ENCODE measurements at places on chromosomes 6 and 20. TPM values are rescaled to one million over a fixed set of nuclear protein-coding genes. Genes with fewer than 3 reads are reported as not detected.

DNA sequence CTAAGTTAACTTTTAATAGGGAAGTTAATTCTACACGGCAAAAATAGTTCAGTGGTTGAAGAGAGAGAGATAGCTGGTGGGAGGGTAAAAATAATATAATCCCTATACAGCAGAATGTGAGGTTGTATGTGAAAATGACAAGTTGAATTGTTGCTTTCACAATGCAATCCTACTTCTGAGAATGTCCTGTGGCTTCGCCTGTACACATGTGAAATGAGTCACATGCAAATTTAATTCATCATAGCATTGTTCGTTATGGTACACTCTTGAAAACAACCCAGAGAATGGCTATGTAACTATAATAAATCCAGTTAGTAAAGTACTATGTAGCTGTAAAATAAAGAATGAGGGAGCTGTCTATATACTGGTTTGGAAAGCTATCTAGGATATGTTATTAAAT lies 46.0 kb upstream of the HINT3 start:
- H3K4me3 ChIP-seq: no peak overlapping the region
- no peak overlapping the region for H3K27ac ChIP-seq
- H3K36me3 ChIP-seq: peaks cover 6% of the 10 kb centered on the region

DNA sequence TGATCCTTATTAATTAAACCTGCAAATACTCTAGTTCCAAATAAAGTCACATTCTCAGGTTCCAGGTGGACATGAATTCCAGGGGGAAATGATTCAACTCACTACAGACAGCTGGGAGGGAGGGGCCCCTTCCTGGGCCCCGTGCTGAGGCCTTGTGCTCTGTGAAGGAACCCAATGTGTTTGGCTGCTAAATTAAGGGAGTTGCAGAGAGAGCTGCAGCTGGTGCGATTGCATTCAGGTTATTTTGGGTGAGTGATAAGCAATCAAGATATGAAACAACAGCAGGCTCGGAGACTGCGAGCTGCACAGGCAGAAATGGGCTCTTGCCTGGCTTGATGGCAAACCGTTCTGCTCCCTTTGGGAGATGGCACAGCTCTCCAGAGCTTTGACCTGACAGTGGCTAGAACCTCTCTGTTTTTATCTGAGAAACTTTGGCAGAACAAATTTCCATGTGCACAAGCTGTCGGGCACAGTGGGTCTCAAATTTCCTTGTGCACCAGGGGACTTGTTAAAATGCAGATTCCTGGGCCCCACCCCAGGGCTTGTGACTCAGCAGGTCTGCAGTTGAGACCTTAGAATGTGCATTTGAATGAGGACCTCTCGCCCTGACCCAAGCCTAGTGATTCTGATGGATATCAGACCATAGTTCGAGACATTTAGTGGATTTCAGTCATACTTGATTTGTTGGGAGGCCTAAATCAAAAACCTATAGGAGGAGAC lies 9.8 kb downstream of the MAPK13 start:
- no peaks in the 10 kb centered on the region for H3K4me1 ChIP-seq
- no peaks in the 10 kb centered on the region for H3K27me3 ChIP-seq
- H3K4me3 ChIP-seq: no peak overlapping the region
- H3K36me3 ChIP-seq: no peaks in the 10 kb centered on the region

DNA sequence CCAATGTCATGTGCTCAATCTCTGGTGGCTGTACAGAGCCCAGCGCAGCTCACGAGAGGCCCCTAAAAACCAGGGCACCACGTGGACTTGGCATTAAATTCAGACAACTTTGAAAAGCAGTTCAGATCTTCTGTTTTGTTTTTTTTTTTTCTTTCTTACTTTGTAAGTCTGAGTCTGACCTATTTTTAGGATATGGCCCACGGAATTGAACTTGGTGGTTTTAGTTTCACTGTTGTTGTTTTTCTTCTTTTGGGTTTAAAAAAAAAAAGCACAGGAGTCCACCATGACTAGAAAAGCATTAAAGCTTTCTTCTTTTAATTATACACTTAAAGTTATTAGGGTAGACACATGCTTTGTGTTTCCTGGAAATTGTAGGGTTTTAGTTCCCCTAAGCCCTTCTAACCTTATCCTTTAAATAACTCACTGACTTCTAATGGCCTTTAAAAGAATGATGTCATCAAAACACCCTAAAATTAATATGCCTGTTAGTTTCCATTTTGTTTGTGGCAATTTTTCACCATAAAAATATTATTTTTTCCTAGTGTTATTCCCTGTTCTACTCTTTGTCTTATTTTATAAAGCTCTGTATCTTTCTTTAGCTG lies 48.5 kb upstream of the CCN2 start:
- no peak overlapping the region for H3K4me3 ChIP-seq
- H3K27ac ChIP-seq: no peak overlapping the region
- H3K4me1 ChIP-seq: no peaks in the 10 kb centered on the region
- no peaks in the 10 kb centered on the region for H3K36me3 ChIP-seq

GRCh38 chr6:163077134-163077533 lies 337.4 kb upstream of the QKI start:
- no peaks in the 10 kb centered on the region for H3K36me3 ChIP-seq
- no peak for DNase-seq
- H3K27ac ChIP-seq: no peak overlapping the region

DNA sequence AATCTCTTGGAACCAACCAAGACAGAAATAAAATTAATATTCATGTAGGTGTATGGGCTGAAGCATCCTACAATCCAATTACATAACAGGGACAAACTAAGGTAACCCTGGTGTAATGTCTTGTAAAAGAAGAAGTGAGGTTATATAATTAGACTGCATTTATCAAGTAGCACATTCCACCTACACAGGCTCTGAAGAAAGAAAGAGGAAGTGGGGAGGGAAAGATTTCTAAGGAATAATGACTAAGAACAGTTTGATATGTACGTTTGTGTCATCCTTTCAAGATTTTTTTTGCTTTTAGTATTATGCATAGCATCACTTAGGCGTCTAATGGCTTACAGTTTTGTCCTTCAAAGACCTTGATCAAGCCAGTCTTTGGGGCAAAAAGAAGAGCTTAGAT lies 139.7 kb downstream of the PLCB1 start:
- H3K36me3 ChIP-seq: no peaks in the 10 kb centered on the region
- DNase-seq: no peak
- H3K27me3 ChIP-seq: no peaks in the 10 kb centered on the region
- no peak overlapping the region for H3K4me3 ChIP-seq
- no peaks in the 10 kb centered on the region for H3K4me1 ChIP-seq

- H3K27me3 ChIP-seq: peaks cover 16% of the 10 kb centered on the region
- DNase-seq: no peak
- H3K4me1 ChIP-seq: no peaks in the 10 kb centered on the region
- no peak overlapping the region for H3K27ac ChIP-seq
These were observed 306.2 kb downstream of the TAF4 start for GRCh38 chr20:61759286-61760065.

- no peak overlapping the region for H3K4me3 ChIP-seq
- H3K4me1 ChIP-seq: no peaks in the 10 kb centered on the region
- H3K27ac ChIP-seq: no peak overlapping the region
- no peaks in the 10 kb centered on the region for H3K27me3 ChIP-seq
- no peaks in the 10 kb centered on the region for H3K36me3 ChIP-seq
These were observed 31.1 kb downstream of the PHACTR2 start for GRCh38 chr6:143708889-143709288.

DNA sequence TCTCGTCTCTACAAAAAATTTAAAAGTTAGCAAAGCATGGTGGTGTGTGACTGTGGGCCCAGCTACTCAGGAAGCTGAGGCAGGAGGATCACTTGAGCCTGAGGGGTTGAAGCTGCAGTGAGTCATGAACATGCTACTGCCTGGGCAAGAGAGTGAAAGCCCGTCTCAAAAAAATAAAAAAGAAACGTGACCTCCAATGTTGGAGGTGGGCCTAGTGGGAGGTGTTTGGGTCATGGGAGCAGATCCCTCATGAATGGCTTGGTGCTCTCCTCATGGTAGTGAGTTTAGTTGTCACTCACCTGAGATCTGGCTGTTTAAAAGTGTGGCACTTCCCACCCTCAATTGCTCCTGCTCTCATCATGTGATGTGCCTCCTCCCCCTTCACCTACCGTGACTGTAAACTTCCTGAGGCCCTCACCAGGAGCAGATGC lies 24.3 kb downstream of the RBL1 start:
- DNase-seq: no peak
- 0 out of 2 replicates have a peak, but pooled peaks cover 2% of the 10 kb centered on the region for H3K36me3 ChIP-seq
- H3K27ac ChIP-seq: no peak overlapping the region
- H3K4me3 ChIP-seq: no peak overlapping the region
- H3K27me3 ChIP-seq: no peaks in the 10 kb centered on the region

GRCh38 chr6:16184129-16184528 lies 54.3 kb upstream of the GMPR start:
- no peak overlapping the region for H3K27ac ChIP-seq
- H3K4me3 ChIP-seq: no peak overlapping the region
- no peak for DNase-seq
- H3K27me3 ChIP-seq: peaks cover 4% of the 10 kb centered on the region

GRCh38 chr20:50844430-50845100 lies 49.7 kb downstream of the BCAS4 start:
- H3K27ac ChIP-seq: peak overlapping the region; percentile 36
- H3K36me3 ChIP-seq: no peaks in the 10 kb centered on the region
- DNase-seq: no peak
- H3K4me3 ChIP-seq: no peak overlapping the region
- no peaks in the 10 kb centered on the region for H3K27me3 ChIP-seq

DNA sequence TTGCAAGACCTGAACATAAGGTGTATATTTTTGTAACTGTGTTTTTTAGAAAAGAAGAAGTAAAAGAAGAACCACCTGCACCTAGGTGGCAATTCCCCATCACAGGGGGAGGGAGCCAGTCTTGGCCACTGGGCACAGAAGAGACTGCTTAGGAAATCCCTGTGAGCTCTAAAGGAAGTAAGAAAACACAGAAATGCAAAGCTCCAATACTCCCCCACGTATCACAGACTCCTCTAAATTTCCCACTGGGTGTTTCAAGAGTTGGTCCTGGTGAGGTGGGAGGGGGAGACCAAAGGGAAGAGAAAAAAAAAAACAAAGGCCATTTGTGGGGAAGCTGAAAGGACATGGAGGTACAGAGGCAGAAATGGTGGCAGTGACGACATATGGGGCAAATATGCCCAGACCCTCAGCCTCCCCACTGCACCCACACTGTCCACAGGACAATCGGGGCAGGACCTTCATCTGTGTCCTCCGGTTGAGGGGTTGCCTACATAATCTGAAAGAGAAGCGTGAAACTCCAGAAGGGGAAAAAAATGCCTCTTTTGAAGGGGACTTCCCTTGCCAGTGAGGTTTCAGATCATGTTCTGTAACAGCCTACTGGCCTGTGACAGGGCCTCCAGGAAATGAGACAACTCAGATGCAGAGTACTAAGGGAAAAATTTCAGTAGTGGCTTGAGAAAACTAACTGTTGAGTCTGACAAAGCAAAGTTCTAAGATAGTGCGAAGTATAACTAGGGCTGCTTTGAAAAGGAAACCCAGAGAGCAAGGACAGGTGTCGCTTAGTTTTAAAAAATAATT lies 226.2 kb upstream of the MARCKS start:
- H3K27ac ChIP-seq: 0 out of 2 replicates have a peak overlapping the region, but pooled peaks have one; percentile 4
- H3K36me3 ChIP-seq: no peaks in the 10 kb centered on the region
- no peak overlapping the region for H3K4me3 ChIP-seq
- no peaks in the 10 kb centered on the region for H3K27me3 ChIP-seq
- no peaks in the 10 kb centered on the region for H3K4me1 ChIP-seq

GRCh38 chr6:162704001-162704400 lies 23.6 kb downstream of the PRKN start:
- no peaks in the 10 kb centered on the region for H3K36me3 ChIP-seq
- no peaks in the 10 kb centered on the region for H3K4me1 ChIP-seq
- no peak overlapping the region for H3K4me3 ChIP-seq
- no peak for DNase-seq
- no peak overlapping the region for H3K27ac ChIP-seq

DNA sequence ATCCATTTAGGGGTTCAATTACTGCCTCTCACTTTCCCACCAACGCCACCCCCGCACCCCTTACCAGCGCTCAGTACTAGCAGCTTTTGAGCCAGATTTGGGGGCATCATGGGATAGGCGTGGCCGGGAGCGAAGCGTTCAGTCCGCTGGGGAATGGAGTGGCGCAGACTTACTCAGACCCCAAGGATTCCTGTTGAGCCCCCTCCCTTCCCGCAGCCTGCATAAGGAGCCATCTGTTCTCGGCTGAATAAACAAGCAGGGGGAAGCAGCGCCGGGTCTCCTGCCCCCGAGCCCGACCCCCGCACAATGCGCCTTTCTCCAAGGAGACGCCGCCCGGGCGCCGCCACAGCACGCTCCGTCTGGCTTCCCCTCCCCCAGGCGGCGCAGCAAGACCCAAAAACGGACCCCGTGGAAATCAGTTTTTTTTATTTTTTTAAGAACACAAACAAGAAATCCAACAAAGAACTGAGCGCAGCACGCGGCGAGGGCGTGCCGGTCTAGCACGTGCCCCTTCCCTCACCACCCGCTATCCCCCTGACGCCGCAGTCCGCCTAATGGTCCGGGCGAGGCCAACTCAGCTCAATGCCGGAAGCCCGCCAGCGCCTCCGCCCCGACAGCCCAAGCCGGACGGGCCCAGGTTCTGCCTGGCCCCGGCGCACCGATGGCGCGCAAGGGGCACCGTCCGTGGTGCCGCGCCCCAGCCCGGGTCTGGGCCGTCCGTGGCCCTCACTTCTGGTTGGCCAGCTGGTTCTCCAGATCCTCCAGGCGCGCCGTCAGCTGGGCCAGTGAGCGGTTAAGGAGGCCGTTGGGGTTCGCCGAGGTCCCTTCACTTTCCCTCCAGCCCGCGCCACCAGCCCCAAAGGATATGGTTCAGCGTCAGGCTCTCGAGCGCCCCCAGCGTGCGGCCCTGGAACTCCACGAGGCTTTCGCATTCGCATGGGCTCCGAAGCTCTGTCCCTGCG lies 13.3 kb upstream of the RBPJL start:
- H3K4me1 ChIP-seq: no peaks in the 10 kb centered on the region
- H3K4me3 ChIP-seq: peak overlapping the region; percentile 57
- H3K27me3 ChIP-seq: peaks cover 2% of the 10 kb centered on the region
- DNase-seq: peak; percentile 52

HAO1 gene
- 0.13 TPM for total RNA-seq

ELOVL2 gene
- total RNA-seq: 27.8 TPM

MAS1 gene
- total RNA-seq: not detected

ELOVL5 gene
- total RNA-seq: 218 TPM

C6orf118 gene
- total RNA-seq: not detected

ID4 gene
- total RNA-seq: 0.10 TPM

HRH3 gene
- total RNA-seq: 0.10 TPM

TXLNB gene
- total RNA-seq: not detected

ZBP1 gene
- not detected for total RNA-seq

C6orf141 gene
- 0.15 TPM for total RNA-seq
